ENCODE measurements at places on chromosomes 5 and 9. TPM values are rescaled to one million over a fixed set of nuclear protein-coding genes. Genes with fewer than 3 reads are reported as not detected.

The ITGA1 gene
- 0.82 TPM for total RNA-seq

The PCDHB4 gene
- not detected for total RNA-seq

The PTPRD gene
- 0.05 TPM for total RNA-seq

The ST6GALNAC6 gene
- total RNA-seq = 127 TPM

The IRX1 gene
- not detected for total RNA-seq

The HRH2 gene
- total RNA-seq = 13.9 TPM

The FOXE1 gene
- total RNA-seq = not detected

The SOX30 gene
- total RNA-seq = not detected
